Stimulated activated CD4-positive, alpha-beta T cell treated with anti-CD3 and anti-CD28 coated beads, Interleukin-15, amount 100 ng/mL, for 48 hours (primary cell): ENCODE measurements at places on chromosomes 5 and 9.

DNA sequence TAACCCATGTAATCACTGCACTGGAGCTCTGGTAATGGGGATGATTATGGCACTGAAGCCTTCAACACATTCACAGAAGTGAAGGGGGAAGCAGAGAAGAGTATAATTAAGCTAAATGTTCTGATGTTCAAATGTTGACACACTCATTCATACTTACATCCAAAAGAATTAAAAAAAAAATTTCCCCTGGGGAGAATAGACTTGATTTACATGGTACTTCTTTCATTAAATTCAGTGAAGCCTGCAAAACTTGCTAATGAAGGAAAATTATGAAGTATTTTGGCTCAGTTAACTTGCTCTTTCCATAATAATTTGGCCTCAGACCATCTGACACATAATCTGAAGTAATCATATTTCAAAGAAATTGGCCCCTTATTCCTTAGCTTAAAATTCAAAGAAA is 428.8 kb downstream of the SH3GL2 start:
- no peak for DNase-seq

DNA sequence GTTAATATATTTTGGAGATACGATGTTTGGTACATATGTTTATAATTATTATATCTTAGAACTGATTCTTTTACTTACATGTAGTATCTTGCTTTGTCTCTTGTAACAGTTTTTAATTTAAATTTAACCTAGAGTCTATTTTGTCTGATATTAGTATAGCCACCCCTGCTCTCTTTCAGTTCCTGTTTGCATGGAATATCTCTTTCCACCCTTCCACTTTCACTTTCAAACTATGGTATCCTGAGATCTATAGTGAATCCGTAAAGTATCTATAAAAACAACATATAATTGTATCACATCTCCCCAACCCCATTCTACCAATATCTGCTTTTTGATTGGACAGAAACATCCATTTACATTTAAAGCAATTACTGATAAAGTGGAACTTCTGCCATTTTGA is 7.2 kb downstream of the IRGM start:
- DNase-seq: no peak

- no peak for DNase-seq
Observed at GRCh38 chr9:92804727-92805126, 40.1 kb upstream of the BICD2 start.

DNA sequence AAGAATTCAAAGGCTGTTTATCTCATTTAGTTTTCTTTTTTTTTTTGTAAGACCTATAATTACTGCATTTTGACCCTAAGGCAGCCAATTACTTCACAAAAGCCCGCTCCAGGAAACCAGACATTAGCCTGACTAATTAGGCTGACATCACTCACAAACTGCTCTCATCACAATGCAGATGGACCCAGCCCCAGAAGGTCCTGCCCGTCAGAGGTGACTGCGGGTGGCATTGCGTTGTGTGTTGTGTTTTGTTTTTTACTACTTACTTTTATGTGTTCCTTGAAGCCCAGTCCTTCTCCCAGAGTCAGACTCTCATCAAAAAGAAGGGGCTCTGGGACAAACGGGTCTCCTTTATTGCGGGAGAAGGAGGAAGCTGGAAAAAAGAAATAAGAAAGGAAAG is 172.2 kb downstream of the HSD17B3 start:
- no peak for DNase-seq

DNA sequence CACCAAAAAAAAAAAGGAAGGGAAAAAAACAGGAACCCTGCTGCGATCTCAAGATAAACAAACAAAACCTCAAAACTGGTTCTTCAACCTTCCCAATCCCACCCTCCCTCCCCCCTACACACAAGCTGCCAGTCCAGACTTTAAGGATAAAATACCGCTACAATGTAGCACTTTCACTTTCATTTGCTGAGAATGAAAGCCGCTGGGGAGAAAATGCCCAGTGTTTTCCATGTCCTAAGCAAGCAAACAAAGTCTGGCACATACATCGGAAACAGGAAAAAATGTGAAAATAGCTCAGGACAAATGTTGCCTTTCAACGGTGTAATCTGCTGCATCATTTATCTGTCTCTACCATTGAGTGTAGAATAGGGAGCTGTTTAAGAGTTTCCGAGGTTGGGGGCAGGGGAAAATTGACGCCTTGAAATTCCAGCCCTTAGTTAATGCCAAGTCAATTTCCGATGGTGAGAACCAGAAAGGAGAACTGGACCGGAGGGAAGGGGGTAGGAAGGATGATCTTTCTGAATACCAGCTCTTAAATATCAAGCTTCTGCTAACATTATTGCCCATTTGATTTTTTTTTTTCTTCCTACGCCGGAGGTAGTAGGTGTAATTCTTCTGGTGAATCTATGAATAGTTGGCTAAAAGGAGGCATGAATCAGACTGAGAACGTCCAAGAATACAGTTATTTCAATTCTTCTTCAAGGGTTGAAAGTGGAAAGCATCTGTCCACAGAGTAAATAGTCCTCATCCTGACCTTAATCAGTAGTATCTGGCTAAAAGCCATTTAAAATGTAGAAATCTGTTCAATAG is 1.2 kb upstream of the ADAMTS6 start:
- DNase-seq: no peak

- DNase-seq: no peak
Observed at GRCh38 chr9:127968042-127968441, 12.7 kb downstream of the EEIG1 start.
